ENCODE measurements at places on chromosomes 6 and 20.

DNA sequence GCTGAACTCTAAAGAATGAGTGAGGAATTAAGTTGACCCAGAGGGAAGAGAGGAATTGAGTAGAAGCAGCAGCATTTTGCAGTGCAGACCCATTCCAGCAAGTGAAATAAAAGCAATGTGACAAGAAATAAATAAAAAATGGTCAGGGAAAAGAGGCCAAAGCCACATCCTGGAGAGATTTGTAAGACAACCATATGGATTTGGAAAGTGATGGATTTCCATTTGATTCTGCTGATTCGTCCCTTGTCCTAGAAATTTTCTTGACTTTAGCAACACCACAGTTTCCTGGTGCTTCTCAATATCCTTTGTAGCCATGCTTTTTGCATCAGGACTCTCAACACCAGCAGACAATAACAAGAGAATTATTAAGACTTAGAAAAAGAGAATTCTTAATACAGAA is 29.8 kb downstream of the ANKEF1 start:
- no peak for DNase-seq

DNA sequence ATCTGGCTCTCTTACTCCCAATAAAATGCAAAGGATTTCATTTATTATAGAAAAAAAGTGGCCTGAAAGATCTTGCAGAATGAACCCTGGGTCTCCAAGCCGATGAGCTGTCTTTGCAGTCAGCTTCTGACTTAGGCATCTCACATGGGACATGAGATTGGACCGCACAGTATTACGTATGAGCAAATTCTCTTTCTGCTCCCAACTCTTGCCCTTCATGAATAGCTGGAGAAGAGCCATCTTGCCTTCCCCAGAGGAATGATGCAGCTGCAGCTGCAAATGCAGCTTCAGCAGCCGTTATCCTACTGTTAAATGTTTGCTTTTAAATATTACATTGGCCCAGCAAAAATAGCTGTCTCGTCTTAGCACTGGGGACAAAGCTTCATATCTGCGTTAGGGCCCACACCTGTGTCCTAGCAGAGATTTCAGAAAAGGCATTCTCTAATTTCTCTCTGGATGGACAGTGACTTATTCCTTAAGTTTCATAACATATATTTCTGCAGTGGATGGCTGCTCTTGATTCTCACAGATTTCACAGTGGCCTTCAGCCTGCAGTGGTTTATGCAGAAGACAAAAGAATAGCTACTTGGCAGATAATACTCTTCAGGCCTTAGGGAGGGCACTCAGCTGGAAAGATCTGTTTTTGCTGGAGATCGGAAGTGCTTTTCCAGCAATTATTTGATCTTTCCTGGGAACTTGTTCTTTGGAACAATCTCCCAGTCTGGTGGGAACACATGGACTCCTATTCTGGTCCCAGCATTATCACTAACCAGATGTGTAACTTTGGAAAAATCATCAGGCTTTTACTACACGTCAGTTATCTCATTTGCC is 129.2 kb downstream of the FYN start:
- DNase-seq: no peak

DNA sequence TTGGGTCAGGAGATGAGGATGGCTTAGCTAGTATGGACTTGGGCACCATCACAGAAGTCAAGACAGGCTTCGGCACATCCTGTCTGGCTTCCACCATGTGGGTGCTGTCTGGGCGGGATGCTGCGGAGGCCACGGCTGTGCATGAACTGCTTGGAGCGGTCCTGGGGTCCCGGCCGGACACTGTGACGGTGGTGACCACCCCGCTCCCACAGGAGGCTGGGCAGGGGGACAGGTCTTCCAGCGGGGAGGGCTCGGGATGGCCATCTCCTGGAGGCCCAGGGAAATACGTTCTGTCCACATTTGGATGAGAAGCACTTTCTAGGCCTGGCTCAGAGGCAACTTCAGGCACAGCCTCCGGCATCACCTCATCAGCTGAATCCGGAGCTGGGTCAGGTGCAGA is 32.1 kb upstream of the TCFL5 start:
- DNase-seq: no peak

DNA sequence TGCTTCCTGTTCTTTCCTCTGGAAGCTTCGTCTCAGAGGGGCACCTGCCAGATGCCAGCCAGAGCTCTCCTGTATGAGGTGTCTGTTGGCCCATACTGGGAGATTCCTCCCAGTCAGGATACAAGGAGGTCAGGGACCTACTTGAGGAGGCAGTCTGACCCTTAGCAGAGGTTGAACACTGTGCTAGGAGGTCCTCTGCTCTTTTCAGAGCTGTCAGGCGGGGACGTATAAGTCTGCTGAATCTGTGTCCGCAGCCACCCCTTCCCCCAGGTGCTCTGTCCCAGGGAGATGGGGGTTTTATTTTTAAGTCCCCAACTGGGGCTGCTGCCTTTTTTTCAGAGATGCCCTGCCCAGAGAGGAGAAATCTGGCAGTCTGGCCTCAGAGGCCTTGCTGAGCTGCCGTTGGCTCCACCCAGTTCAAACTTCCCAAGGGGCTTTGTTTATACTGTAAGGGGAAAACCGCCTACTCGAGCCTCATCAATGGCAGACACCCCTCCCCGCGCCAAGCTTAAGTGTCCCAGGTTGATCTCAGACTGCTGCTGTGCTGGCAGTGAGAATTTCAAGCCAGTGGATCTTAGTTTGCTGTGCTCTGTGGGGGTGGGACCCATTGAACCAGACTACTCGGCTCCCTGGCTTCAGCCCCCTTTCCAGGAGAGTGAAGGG is 326.7 kb downstream of the BCKDHB start:
- no peak for DNase-seq

DNA sequence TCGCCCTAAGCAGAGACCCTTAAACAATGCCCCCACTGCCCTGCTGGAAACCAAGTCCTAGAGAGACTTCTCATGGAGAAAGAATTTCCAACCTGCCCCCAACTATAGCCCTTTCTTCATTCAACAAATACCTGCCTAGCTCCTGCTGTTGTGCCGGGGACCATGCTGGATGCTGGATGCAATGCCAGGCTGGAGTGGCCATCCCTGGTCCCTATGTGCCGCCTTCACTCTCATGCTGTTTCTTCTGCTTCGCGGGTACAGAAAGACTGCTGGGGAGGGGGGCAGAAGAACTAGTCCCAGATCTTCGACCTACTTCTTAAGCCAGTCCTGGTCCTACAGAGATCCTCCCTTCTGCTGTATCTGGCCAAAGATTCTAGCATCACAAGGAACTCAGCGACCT is 3.4 kb downstream of the MDGA1 start:
- DNase-seq: no peak

- no peak for DNase-seq
Measured at GRCh38 chr20:48236000-48236970, 451.0 kb upstream of the SULF2 start.

DNA sequence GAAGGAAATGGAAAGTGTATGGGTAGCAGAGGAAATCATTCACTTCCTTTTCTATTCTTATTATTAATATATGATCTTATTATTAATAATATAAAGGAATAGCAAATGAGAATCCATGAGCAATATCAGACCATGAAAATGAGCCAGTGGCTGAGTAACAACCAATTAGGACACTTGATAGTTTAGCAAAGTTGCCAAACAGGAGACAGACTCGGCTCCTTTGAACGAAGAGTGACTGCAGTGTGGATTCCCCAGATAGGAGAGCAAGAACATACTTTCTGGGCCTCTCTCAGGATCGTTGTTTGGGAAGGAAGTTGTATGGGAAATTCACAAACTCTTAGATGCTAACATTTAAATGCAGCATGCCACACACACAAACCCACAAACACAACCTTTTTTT is 222.0 kb downstream of the KHDC1L start:
- DNase-seq: no peak

GRCh38 chr20:38145729-38146075 is 19.4 kb downstream of the TGM2 start:
- DNase-seq: no peak

DNA sequence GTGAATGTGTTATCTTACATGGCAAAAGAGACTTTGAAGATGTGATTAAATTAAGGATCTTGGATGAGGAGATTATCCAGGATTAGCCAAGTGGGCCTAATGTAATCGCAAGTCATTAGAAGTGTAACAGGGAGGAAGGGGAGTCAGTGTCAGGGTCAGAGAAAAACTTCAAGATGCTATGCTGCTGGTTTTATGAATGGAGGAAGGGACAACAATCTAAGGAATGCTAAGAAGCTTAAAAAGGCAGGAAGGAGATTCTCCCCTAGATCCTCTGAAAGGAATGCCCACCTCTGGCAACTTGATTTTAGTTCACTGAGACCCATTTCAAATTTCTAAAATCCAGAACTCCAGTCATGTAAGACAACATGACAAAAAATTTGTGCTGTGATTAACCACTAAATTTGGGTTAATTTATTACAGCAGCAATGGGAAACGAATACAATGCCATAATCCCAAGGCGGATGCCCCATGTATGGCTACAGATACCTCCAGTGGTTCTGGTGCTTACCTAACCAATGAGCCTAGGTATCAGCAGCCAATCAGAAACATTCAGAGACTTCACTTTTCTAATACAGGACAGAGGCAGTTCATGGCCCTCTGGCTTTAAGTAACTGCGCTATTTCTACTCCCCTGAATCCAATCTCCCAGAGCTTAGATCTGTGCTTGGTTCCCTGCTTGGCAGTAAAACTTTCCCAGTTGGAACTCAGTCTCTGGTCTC is 3.6 kb upstream of the TAAR8 start:
- no peak for DNase-seq

GRCh38 chr6:29631209-29631810 is 1.7 kb downstream of the GABBR1 start:
- DNase-seq: no peak

Data from central memory CD4-positive, alpha-beta T cell (primary cell).